M059J (cell line): ENCODE measurements at places on chromosomes 16 and 17. TPM values are rescaled to one million over a fixed set of nuclear protein-coding genes. Genes with fewer than 3 reads are reported as not detected.
A peak's percentile ranks its signal among the peaks of the same experiment; 100 is the strongest.

KRTAP1-1 gene
- not detected in 2 replicates for total RNA-seq

ADAT1 gene
- 77.2 and 121 TPM in 2 replicates for total RNA-seq

PSMC3IP gene
- 16.0 and 23.2 TPM in 2 replicates for total RNA-seq

DNA sequence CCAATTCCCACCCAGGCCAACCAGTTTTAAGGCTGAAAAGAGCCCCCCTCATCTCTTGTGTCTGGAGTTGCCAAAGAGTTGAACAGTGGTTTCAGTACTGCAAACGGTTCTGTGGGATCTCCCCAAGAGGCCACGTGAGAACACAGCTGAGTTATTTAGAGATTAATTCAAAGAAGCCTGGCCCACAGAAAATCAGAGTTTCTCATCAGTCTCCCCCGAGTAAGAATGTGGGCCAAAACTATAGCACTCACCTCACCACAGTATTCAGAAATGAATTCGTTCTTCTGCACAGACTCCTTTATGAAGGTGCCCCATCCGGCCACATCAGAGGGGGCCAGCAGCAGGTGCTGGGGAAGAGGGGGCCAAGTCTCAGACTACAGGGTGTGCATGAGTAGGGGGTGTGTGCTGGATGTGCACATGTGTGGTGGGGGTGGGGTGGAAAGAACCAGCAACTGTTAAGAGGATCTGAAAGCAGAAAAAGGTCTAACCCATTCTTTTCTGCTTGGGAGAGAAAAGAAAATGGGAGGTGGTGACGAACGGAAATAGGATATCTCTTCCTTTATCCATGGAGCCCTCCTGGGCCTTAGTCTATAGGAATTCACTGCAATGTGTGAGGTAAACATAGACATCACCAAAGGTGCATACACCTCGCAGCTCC, 22.6 kb downstream of the CNTNAP1 start:
- DNase-seq: no peak

DNA sequence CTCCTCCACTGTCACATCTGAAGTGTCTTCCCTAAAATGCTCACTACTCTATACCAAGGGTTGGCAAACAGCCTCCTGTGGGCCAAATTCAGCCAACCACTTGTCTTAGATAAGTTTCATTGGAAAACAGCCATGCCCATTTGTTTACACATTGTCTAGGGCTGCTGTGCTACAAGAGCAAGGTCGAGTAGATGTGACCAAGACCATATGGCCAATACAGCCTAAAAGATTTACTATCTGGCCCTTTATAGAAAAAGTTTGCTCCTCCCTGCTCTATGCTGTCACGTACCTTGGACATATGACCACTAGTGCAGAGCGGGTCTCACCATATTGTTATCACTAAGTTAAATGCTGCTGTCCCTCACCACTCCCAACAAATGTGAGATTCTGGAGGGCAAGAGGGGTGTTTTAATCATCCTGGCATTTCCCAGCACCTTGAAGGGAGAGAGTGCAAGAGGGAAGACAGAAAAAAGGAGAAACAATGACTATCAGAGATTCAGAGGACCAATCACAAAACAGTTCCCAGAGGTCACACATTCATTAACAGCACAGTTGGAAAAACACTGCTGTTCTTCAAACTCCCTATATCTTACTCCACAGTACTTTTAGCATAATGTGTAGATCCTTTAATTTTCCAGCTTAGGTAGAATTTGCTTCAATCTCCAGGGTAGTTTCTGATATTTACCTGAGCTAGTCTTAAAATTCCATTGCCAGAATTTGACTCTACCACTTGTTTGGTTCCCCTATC, 13.2 kb downstream of the LSM12 start:
- DNase-seq: peak; percentile 20

- DNase-seq: no peak
Measured at GRCh38 chr17:73795730-73796129, 151.5 kb upstream of the SDK2 start.

- DNase-seq: peak; percentile 49
Measured at GRCh38 chr16:14365200-14365851, 264.7 kb downstream of the PARN start.

GRCh38 chr17:44008205-44008909, 3.9 kb downstream of the NAGS start:
- DNase-seq: no peak

- no peak for DNase-seq
Measured at GRCh38 chr16:84841787-84842300, 22.1 kb downstream of the CRISPLD2 start.

DNA sequence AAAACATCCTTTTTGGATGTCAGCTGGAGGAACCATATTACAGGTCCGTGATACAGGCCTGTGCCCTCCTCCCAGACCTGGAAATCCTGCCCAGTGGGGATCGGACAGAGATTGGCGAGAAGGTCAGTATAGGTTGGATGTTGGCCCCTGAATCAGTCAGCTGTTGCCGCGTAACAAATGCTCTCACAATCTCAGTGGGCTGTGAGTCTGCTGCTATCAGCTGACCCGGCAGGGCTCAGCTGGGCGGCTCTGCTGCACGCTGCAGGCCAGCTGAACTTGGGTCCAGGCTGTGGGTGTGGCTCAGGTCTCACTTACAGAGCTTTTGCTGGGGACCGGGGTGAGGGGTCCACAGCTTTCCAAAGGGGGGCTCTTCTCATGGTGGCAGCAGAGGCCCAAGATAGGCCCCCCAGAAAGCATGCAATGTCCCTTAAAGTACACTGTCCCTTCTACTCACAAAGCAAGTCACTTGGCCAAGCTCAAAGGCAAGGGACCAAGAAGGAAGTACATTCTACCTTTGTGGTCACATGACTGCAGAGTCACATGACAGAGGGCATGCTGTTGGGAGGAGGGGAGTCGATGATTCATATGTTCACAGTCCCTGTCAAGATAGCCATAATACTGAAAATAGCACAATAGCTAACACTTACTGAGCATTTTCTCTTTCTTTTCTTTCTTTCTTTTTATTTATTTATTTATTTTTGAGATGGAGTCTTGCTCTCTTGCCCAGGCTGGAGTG, 134.2 kb downstream of the ABCC1 start:
- peak; percentile 48 for DNase-seq

- peak; percentile 57 for DNase-seq
Measured at GRCh38 chr16:87407511-87408112, 15.5 kb downstream of the MAP1LC3B start.

DNA sequence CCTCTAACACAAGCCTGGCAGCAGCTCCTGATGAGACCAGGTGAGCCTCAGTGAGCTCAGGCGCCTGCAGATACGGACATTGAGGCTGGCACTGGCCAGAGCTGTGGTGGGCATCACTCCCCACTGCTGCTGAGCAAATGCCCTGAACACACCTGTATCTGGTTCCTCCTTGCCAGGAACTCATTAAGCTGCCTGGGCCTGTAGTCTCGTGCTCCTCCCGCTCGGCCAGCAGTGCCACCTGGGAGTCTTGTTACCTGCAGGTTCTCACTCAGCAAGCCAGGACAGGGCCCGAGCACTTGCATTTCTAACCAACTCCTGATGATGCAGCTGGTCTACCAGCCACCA, 13.3 kb downstream of the EIF4A3 start:
- DNase-seq: no peak

DNA sequence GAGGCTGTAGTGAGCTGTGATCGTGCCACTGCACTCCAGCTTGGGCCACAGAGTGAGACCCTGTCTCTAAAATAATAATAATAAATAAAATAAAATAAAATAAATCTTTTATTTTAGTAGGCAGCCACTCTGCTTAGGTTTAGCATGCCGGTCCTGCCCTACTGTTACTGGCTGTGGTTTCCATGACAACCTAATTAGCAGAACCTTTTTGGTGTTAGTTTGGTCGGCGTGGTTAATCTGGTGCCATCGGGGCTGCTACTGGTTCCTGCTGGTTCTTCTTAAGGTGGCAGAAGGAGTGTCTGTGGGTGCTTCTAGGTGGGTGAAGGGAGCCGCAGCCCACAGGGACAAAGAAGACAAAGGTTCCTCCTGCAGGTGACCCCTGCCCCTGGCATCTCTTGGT, 37.8 kb upstream of the CBX4 start:
- DNase-seq: no peak

DNA sequence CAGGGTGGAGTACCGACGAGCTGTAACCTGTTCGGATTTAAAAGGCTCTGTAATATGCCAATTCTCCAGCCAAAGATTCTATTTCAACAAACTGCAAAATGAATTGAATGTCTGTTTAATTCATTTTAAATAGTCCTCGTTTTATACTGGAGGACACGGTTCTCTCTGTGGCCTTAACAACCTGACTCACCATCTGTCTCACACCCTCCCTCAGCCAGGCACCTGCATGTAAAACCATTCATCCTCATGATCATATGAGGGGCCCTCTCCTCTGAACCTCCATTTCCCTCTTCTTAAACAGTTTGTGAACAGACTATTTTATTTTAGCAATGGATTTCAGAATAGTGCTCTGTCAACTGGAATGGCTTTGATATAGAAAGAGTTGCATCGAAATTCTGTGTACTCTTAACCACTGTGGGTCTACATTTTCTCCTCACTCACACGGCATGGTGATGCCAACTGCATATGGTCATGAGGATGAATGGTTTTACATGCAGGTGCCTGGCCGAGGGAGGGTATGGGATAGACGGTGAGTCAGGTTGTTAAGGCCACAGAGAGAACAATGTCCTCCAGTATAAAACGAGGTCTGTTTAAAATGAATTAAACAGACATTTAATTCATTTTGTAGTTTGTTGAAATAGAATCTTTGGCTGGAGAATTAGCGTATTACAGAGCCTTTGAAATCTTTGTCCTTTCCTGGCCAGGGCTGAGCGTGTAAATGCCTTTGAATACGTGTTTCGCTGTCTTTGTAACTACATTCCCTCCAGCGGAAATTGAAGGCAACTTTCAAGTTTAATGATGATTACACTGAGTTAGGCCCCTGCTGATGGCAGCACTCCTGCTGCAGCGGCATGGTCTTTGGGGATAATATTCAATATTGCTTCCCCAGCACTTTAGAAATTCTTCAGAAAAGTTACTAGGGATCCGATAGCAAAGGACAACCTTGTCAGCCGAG, 329.6 kb downstream of the SNX29 start:
- no peak for DNase-seq

DNA sequence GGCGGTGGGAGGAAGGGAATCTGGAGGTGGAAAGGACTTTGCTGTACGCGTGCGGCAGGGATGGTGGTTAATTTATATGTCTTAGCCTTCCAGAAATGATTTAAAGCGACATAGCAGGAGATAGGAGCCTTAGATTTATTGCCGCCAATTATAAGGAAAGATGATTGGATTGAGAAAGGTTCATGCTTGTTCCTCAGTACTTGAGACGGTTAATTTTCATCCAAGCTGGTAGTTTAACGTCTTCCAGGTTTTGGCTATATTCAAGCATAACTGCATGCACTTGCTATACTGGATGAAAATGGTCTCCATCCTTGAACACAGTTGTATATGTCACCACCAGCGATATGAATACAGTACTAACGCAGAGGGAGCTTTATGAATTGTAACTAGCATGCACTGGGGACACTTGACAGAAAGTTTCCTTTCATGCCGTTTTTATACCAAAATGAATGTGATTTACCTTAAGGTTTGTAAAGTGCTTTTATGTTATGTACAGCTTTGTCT, 610 bp upstream of the PEX12 start:
- no peak for DNase-seq

GRCh38 chr17:73667181-73667959, 23.1 kb upstream of the SDK2 start:
- no peak for DNase-seq
